ENCODE measurements at places on chromosomes 2 and 18.

DNA sequence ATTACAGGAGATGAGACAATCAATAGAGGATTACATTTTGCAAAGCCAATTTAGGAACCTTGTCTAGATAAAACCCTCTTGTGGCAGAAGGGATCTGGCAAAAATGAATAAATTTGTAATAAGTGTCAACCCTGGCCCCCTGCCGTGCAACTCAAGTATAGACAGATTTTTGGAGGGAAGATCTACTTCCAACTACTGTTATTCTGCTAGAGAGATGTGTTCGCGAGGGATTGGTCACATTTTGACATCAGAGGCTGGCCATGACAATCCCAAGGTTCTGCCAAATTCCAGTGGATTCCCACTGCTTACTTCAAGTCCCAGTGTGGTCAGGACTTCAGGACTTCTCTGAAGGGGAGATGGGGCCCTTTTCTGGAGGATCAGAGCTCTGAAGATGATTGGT is 192.6 kb downstream of the SH3RF3 start:
- no peak for DNase-seq

DNA sequence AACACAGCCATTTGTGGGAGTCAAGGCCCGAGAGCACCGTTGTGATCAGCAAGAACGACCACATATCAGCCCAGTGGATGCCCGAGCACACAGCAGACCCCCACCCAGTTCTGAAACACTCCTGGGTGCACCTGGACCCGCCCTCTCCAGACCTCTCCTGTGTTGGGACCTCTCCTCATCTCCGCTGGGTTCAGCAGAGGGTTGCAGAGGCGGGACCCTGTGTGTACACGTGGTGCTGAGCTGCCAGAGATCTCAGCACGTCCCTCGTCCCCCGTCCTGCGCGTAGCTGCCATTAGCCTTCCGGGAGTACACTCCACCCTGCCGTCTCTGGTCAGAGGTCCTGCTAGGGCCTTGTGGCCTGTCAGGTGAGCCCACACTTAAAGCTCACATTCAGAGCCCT is 51.7 kb downstream of the ADI1 start:
- DNase-seq = no peak

DNA sequence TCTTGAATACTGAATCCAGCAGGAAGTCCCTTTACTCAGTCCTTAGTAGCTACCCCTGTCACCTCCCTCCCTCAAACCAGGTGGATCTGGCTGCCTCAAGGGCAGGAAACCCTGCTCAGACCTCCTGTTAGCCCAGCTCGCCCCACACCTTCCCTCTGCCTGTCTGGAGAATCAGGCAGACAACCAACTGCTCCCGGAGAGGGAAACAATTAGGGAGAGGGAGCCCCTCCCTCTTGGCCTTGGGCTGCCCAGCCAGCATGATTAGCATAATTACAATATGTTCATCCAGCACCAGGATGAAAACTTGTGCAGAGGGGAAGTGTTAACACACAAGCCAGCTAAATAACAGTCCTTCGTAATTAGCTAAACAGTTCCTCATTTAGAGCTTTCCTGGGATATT is 185.5 kb downstream of the C1D start:
- no peak for DNase-seq

GRCh38 chr2:118604811-118605210 is 242.6 kb downstream of the EN1 start:
- DNase-seq = no peak

DNA sequence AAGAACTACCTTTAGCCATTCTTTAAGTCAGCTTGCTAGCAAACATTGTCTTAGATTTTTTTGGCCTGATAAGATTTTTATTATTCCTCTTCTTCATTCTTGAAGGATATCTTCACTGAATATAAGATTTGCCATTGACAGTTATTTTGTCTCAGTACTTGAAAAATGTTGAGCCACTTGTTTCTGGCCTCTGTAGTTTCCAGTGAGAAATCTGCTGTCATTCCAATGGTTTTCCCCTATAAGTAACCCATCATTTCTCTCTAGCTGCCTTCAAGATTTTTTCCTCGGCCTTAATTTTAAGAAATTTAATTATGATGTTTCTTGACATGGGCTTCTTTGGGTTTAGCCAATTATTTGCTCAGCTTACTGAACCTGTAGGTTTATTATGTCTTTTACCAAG is 32.6 kb downstream of the ACOXL start:
- DNase-seq = no peak

GRCh38 chr18:79019881-79020280 is 40.3 kb downstream of the SALL3 start:
- DNase-seq = no peak

DNA sequence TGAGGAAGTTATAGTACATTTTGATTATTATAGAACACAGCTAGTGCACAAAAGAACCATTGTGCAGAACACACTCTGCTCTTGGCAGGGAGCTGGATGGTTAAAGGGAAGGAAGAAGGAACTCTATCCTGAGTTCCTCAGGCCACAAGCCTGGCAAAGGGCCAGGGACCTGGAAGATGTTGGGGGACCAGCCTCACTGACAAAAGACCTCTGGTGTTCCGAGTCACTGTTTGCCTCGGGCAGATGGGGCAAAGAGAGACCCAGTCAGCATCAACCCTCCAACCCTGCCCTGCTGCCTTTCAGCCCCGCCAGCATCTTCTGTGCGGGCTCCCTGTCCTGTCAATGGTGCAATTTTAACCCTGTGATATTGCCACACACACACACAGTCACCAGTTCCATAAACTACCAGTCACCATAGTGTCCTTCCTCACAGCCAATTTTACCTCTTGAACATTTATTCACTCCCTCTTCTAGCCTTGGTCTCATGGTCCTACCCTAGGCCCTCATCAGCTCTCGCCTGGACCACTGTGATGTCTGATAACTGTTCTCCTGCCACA is 21.9 kb downstream of the NEMP2 start:
- DNase-seq = no peak

DNA sequence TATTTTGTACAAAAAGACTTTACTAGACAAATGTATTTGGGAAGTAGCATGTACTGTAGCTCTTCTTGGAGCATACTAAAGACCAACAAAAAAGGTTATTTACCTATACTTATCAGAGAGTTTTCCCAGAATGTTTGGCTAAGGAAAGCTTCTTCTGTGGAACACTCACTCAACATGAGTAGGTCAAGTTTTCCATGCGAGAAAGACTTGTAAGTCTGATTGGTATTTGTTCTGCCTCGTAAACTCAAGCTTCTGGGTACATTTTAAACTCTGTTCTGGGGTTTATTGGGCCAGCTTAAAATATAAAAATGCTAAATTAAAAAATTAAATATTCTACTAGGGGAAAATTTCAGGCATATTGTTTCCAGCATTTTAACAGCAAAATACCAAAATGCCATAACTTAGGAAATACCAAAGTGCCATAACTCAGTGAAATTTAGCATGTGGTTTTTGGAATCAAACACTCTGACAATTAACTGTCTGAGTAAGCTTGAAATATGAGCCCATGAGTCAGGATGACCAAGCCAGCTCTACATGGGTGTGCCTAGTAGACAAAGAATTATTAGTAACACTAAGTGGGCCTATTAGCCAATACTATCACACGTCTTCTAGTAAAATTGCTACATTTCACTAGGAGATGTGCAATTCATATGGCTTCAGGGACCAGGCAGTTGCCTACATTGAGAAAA is 47.3 kb upstream of the SERPINE2 start:
- DNase-seq = no peak

DNA sequence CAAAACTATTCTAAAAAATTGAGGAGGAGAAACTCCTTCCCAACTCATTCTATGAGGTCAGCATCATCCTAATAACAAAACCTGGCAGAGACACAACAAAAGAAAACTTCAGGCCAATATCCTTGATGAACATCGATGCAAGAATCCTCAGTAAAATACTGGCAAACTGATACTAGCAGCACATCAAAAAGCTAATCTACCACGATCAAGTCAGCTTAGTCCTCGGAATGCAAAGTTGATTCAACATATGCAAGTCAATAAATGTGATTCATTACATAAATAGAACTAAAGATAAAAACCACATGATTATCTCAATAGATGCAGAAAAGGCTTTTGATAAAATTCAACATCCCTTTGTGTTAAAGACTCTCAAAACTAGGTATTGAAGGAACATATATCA is 63.1 kb downstream of the EHBP1 start:
- no peak for DNase-seq

DNA sequence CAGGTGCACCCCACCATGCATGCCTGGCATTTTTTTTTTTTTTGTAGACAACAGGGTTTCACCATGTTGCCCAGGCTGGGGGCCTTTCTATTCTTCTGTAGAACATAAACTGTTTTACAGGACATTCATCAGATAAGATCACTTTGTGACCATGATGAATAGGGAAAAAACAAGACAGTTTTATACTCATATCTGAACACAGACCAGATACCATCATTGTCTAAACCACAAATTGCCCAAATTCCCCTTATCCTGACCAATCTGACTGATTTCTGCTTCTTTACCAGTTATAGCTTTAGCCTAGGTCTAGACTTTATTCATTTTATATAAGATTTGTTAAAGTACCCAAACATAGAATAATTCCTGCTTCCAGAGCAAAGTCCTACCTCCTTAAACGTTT is 1699.3 kb upstream of the TMEFF2 start:
- DNase-seq = no peak

- no peak for DNase-seq
Observed at GRCh38 chr2:856041-856440, 94.6 kb upstream of the SNTG2 start.

GRCh38 chr2:73640946-73641766 is 1.1 kb downstream of the NAT8 start:
- no peak for DNase-seq

- DNase-seq = no peak
Observed at GRCh38 chr2:234256516-234256915, 206.0 kb downstream of the SPP2 start.

DNA sequence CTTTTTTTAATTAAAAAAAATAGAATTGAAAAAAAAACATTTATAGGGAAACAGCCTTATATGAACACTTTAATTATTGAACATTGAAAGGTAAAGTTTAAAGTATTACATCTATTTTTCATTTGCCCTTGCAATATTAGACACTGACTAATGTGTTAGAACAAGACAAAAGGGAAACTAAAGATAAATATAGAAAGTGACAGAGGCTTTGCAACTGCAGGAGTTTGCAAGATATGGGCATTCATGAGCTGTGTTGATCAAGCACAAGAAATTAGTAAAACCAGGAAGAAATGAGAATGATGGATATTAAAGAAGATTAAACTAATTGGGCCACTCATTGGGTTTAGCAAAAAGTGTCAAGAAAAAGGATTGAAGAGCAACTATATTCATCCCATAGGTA is 1097.7 kb upstream of the CELF4 start:
- DNase-seq = no peak

DNA sequence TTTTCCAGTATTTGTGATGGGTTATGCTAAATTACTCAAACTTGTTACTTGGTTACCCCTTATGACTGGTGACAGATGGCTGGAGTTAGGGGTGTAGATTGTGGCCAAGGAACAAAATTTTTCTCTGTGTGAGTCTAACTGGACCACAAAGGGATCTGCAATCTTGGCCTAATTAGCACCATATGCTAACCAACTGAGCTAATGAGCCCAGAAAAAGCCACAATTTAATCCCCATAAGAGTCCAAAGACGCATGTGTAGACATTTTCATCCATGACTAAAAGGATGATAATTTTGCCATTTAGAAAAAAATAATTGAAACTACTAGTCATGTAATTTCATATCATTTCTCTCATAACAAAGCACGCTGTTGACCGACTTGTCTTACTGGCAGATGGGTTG is 151.2 kb downstream of the ABCA12 start:
- no peak for DNase-seq

DNA sequence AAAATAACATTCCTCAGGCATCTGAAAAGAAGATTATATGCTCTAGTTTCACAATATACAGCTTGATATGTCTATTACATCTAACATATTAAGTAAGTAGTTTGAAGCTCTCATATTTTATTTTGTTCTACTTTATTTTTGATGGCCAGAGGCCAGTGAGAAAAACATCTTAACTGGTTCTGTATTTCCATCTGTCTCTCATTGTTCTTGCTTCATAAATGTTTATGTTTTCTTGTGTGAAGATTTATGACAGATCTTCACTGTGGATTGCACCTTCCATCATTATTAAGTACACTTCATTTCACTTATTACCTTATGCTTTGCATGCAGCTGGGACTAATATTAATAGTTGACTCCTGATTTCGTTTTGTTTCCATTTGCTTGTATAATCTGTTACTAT is 511.2 kb downstream of the TSN start:
- DNase-seq = no peak

- no peak for DNase-seq
Observed at GRCh38 chr18:42306594-42306980, 351.6 kb downstream of the PIK3C3 start.

DNA sequence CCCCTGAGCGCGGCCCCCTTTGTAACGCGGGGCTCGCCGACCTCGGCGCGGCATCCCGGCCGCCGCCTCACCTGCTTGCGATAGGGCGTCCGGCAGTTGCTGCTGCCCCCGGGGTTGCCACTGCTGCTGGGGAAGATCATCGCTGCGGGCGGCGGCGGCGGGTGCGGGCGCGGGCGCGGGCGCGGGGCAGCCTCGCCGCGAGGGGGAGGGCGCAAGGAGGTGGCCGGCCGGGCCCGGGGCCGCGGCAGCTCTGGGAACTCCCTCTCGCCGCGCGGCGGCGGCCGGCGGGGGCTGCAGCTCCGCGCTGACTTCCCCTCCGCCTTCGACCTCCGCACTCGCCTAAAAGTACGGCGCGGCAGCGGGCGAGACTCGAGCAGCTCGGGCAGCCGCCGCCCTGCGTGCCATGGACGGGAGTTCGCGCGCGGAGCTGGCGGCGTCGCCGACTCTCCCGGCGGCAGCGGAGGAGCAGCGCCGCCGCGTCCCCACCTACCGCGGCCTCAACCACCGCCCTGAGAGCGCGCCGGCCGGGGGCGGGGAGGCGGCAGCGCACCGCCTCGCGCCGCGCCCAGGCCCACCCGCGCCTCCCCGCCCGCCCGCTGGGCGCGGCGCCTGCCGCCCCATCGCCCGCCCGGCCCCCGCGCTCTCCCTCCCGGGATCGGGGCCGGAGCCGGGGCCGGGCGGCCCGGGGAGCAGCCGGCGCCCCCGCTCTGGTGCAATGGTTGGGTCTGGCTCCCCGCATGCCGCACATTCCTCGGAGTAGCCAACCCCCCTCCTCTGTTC is 86.0 kb downstream of the RBMS1 start:
- peak; percentile 24 for DNase-seq

DNA sequence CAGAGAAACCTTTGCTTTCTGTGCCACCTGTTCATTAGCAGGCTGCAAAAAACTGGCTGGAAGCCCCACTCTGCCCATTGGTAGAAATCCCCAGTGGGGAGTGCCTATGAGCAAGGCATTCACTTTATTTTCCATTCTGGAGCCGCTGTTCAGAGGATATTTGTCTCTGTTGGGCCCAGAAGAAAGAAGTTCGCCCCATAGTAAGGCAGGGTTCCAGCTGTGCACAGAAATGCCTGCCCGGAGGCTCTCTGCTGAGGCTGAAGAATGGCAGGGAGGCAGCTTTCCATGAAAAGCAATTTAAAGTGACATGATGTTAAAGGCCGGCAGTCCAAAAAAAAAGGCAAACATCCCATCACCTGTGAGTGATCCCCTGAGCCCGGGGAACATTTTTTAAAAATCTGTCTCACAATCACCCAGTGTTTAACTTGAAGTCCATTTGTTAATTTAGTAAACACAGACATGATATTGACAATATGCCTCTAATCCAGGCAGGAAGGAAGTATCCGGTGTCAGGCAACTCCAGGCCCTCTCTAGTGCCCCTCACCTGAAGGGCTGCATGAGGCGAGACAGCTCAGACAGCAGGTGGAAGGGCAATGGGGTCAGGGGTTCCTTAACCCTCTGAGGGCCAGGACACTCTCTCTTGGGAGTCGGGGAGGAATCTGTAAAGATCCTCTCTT is 265.1 kb upstream of the SIX2 start:
- DNase-seq = no peak

- DNase-seq = no peak
Observed at GRCh38 chr2:101339266-101339880, 30.9 kb upstream of the RNF149 start.

Measured in stimulated activated CD8-positive, alpha-beta memory T cell treated with anti-CD3 and anti-CD28 coated beads, Interleukin-4, amount 100 ng/mL, for 1 hour (primary cell).